ENCODE measurements at places on chromosomes 16 and 17.

DNA sequence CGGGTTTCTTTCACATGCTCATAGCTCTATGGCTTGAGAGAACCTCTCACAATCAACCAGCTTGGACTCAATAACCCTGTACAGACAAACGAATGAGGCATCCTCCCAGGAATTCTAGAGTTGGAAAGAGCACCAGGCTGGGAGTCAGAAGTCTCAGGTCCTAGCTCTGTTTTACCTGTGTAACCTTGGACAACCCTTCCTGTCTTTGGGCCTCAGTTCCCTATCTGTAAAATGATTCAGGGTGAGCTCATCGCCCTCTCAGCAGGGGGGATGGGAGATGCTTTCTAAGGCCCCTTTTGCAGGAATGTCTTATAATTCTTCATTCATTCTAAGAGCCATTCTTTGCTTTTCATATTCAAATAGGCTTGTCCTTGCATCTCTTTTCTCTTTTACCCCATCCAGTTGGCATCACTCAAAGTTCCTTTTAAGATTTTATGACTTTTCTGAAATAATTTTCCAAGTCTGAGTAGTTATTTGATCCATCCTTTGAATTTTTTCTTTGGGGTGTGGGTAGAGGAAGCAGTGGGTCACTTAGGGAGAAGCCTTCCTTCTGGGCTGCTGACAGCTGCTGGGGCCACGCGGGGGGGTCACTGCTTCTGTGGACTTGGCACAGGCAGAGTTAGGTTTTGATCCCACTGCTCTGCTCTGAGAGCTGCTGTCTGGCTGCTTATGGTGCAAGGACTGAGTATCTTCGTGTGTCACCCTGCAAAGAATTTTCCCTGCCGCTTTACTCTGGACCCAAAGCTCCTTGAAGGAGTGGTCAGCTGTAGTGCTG is 102.7 kb downstream of the UTP18 start:
- DNase-seq: no peak

DNA sequence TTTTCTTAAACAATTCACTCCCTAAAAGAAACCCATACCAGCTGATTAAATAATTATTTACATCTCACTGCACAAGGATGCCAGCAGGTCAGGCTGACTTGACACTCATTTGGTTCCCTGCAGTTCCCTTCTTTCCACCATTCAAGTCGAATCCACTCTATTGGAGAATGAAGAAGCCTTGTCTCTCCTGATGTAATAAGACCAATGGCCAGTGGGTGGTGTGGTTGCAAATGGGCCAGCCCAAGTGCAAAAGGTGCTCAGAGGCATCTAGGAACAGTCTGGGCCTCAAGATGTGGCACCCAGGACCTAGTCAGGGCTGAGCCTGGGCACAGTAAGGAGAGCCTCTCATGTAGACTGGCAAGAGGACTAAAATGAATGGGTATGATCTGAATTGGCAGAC is 9.3 kb downstream of the C16orf78 start:
- no peak for DNase-seq

DNA sequence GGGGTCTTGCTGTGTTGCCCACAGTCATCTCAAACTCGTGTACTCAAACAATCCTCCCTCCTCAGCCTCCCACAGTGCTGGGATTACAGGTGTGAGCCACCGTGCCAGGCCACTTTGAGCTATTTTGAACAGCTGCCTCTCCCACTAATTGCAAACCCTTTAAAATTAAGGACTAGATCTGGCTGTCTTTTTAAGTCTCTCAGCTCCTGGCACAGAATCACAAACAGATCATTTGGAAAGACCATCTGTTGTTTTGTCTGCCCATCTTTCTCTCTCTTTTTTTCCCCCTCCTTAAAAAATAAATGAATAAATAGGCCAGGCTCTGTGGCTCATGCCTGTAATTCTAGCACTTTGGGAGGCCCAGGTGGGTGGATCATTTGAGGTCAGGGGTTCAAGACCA is 10.9 kb upstream of the STAT3 start:
- DNase-seq: no peak

DNA sequence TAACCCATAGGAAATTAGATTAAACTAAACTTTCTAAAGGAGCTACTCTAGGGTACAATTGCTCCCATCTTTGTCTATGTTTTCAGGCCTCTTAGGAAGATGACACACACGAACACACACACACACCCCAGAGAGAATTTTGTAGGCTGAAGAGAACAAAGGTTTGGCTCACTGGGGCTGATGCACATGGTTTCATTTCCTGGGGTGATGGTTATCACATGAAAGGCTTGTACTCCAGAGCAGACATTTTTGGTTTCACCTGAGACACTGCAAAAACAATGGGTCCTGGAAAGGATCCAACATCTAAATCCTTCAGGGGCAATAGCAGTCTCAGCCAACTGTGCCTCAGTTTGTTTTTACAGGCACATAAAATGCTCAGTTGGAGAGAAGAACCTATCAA is 62.8 kb downstream of the GRB7 start:
- DNase-seq: no peak

DNA sequence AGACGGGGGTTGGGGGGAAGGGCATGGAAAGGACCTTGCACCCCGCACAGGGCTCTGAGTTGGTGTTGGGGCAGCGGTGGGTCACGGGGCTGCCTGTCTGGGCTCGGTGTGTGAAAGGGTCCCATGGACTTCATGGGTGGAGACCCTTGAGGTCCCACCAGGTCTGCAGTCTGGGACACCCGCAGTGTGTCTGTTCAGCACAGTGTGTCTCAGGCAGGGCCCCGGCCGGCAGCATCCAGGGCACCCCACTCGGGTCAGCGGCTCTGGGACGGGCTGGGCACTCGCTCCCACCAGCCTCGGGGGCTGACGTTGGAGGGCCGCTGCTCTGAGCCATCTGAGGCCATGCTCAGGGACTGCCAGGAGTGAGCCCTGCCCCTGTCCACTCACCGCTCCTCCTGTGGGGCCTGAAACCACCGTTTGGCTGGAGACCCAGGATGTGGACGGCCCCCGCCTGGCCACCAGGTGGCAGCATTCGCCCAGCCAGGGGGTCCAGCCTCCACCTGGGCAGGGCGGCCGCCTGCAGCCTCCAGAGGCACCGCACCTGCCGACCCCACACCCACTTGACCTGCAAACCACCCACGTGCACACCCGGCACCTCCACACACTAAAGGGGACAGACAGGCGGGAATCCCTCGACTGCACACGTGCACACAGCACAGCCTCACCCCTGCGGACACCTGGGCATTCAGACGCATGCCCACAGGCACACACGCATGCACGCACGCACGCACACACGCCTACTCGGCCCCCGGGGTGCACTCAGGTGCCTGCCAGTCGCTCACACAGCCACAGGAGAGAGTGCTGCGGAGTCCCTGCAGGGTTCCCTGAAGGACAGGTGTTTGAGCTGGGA is 10.1 kb upstream of the ZFPM1 start:
- peak; percentile 73 for DNase-seq

DNA sequence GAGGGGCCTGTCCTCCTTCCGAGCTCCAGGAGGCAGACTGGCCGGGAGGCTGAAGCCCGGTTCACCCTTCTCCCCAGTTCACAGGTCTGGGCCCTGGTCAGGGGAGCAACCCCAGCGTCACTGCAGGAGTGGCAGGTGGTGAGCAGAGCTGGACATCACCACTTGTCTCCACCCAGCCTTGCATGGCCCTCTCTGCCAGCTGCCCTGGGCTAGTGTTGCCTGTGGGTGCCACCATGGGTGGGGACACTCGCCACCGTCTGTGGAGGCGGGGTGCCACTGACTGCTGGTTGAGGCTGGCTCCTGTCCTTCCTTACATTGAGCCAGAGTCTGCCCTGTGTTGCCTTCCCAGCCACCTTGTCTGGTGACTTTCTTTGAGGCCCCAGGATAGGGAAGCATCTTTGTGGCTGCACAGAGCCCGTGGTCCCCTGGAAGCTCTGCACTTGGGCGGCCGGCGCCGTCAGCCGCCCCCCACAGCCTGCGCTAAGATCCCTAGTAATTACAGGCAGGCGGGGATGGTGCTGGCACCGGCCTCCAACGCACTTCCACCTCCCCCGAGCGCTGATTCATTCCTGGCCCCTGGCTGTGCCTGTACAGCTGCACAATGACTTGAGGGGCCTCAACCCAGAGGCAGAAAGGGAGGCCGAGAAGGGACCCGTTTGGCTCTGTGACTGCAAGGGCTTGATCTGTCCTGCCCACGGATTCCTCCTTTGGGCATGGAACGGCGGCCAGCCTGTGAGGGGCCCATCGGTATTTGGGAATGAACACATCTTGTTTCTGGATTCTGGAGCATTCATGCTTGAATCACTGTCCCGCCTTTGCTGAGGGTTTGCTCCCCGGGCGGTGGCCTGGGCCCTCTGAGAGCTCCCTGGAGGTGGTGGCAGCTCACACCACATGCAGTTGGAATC is 5.2 kb downstream of the BAIAP2 start:
- DNase-seq: no peak

Data from stimulated activated CD4-positive, alpha-beta T cell treated with anti-CD3 and anti-CD28 coated beads, Interleukin-12 subunit alpha, Interleukin-12 subunit beta, amount 100 ng/mL, for 24 hours (primary cell).